ENCODE measurements at places on chromosomes 2 and 18.

DNA sequence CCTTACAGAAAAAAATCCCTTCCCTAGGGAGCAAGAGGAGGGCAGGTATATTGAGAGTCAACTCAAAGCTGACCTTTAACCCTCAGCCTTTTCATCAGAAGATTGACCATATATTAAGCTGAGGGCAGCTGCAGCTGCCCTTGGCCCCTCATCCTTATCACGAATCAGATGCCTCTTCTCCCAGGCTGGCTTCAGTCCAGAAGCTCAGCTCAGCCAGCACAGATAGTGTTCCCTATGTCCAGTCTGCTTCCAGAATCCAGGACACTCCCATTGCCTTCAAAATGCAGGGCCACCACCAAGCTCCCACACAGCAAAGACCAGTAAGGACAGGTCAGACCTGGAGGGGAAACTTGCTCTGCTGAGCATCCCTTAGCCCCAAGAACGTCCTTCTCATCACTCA is 146.1 kb downstream of the BCL11A start:
- no peak for DNase-seq

DNA sequence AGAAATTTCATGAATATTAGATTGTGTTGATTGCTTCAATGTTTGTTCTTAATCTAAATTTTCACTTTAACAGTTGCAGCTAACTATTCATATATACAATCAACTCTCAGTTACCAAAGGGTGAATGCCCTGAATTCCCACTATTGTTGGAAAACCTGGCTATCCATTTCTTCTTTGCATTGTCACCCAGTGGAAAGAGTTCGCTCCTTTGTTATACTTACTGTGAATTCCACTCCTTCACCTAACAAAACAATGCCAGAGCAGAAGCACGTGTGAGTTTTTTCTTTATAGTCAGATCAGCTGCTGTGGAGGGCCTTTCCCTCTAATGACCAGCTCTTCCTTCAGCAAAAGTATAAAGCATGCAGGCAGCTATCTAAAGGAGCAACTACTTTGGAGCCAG is 409.2 kb upstream of the NRP2 start:
- DNase-seq: no peak

- DNase-seq: no peak
Measured at GRCh38 chr2:156625360-156626170, 189.4 kb downstream of the GPD2 start.

DNA sequence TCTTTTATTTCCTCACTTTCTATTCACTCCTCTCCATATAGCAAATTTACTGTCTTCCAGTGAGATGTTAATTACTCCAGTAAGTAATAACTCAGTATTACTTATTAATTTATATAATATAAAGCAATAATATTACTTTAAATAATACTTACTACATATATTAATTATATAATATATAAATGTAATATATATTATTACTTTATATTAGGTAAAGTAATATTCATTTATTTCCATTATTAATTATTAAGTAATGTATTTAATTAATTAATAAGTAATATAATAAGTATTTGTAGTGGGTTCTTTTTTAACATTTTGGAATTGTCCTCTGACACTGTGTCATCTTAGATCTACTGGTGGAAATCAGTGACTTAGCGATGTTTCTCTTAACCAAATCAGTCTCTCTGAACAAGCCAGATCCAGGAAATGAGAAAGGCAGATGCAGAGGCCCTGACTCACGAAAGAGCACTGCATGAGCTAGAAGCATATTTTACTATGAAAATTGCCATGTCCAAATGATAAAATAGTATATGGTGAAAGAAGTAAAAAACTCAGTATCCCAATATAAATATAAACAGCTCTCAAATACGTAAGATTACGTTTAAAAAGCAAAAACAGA is 115.9 kb downstream of the DSEL start:
- no peak for DNase-seq

DNA sequence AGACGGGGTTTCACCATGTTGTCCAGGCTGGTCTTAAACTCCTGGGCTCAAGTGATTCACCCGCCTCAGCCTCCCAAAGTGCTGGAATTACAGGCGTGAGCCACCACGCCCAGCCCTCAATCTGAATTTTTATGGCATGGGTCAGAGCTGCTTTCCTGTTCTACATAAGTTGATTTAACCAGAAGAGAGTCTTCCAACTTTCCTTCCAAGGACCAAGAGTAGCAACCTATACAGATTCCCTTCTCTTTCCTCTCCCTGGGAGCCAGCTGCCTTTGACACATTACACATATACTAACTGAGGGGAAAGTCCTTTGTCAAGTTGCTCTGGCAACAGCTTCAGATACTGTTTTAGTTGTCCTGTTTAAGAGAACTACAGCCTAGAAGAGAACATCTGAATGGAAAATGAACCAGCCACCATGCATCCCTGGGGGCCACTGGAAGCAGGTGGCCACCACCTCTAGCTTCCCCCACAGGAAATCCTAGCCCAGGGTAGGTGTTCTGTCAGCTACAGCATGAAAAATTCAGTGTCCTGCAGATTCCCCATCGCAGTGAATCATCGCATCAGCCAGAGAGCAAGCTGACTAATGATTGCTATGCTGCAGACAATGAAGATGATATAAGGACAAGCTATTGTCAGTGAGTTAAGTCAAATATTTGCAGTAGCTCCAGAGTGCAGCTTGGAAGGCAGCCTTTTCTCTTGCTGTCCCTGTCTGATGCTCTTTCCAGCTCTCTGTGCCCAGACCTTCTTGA is 62.9 kb downstream of the POMC start:
- DNase-seq: no peak

GRCh38 chr2:73468376-73468775 is 82.7 kb downstream of the ALMS1 start:
- no peak for DNase-seq

Measured in glomerular endothelial cell (primary cell).